ENCODE measurements at places on chromosomes 6 and 20.

DNA sequence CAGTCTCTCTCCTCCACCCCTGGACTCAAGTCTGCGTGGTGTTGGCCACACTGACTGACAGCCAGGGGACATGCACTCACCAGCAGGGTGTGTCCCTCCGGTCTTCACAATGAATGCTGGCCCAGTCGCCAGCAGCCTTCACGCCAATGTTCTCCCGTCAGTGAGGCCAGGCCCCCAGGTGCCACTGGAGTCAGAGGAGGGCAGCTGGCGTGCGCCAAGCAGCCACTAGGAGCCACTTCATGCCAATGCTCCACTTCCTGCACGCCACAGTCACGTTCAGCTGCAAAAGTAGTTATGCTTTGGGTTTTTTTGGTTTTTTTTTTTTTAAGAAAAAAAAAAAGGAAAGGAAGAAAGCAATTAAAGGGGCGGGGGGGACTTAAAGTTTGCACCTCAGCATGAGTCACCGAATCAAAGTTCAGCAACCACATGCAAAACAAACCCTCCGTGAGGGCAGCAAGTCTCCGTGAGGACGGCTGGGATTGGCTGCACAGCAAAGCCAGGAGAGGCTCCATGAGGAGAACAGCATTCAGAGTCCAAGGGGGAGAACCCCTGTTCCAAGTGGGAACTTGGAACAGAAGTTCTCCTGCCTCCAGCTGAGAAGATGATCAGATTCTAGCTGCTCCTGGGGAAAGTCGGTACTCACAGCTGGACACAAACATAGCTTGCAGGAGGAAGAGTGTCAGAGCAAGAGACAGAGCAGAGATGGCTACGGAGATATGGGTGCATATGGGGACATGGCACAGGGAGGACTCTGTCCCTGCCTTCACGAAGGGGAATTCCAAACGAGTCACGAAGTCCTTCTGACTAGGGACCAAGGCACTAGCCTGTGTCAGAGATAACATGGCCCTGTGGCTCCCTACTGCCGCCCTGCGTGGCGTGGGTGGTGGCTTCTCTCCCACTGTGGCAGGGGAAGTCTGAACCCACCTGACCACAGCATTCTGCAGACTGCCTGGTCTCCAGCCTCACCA is at the start of gene ZC3H12D:
ZC3H12D (minus strand) TSS at position 282 of the 968 bp plus-strand sequence. CDS start 10,471 bp downstream, outside the sequence.
- DNase-seq: peak; percentile 54

- no peak for DNase-seq
Observed at GRCh38 chr6:96727144-96727543, 110.1 kb downstream of the GPR63 start.

- no peak for DNase-seq
Observed at GRCh38 chr6:169556758-169557548, 144.9 kb downstream of the WDR27 start.

- DNase-seq: no peak
Observed at GRCh38 chr6:145082359-145082758, 653.0 kb downstream of the EPM2A start.

- no peak for DNase-seq
Observed at GRCh38 chr6:156953479-156954146, 176.4 kb downstream of the ARID1B start.

Measured in stimulated activated CD8-positive, alpha-beta memory T cell treated with anti-CD3 and anti-CD28 coated beads, Interleukin-7, amount 100 ng/mL, for 1 hour (primary cell).